ENCODE measurements at places on chromosomes 2 and 18.
A peak's percentile ranks its signal among the peaks of the same experiment; 100 is the strongest.

- no peak for DNase-seq
These were observed 7.5 kb downstream of the WDPCP start for GRCh38 chr2:63580651-63581297.

- DNase-seq = peak; percentile 79
These were observed 122.7 kb upstream of the NABP1 start for GRCh38 chr2:191555092-191555742.

GRCh38 chr2:6880200-6880733 is 2.7 kb downstream of the RSAD2 start:
- no peak for DNase-seq

- DNase-seq = no peak
These were observed 27.1 kb upstream of the SERPINB12 start for GRCh38 chr18:63514888-63515678.

- no peak for DNase-seq
These were observed 5.9 kb upstream of the POLE4 start for GRCh38 chr2:74952575-74952974.

- peak; percentile 11 for DNase-seq
These were observed 119.2 kb downstream of the VAPA start for GRCh38 chr18:10033016-10033399.

Measured in uterus (tissue), 4 donors.